ENCODE measurements at places on chromosomes 2 and 18. TPM values are rescaled to one million over a fixed set of nuclear protein-coding genes. Genes with fewer than 3 reads are reported as not detected.

- DNase-seq, result no peak
These were observed 176.7 kb downstream of the MYO1B start for GRCh38 chr2:191421950-191422349.

GRCh38 chr2:132632000-132632649 is 37.9 kb downstream of the LYPD1 start:
- DNase-seq, result no peak

GRCh38 chr2:201235860-201236811 is 24.2 kb upstream of the CASP8 start:
- peak; percentile 92 for DNase-seq

The CLEC4F gene
- total RNA-seq, result not detected

The SERPINB3 gene
- total RNA-seq, result not detected

DNA sequence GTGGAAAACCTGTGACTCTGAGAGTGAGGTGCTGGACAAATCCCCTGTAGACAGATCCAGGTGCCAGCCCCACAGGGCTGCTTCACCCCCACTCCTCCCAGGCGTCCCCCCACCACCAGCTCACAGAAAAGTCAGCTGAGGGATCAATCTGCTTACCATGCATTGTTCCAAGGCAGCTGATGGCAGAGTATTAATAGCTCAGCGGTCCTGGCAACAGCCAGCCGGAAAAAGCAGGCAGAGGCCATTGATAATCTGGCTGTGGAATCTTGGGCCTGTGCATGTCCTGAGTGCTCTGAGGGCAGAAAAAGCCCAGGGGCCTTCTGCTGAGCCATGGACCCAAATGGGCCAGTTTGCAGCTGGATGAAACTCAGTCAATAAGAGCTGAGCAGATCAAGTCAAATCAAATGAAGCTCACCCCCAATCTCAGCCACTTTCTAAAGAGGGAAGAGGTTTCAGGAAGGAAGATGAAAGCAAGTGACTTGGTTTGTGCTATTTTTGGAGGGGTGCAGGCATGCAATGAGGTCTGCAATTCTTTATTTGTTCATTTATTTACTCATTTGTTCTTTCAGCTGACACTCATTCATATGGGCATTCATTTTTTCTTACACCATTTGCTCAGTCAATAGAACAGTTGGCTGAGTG is 63.4 kb downstream of the GYPC start:
- DNase-seq, result no peak

Data from HT-29 (cell line).